ENCODE measurements at places on chromosomes 3 and 15.

GRCh38 chr3:10205451-10206165 lies 40.9 kb downstream of the IRAK2 start:
- DNase-seq, result no peak

GRCh38 chr3:179546814-179547241 lies 15.9 kb upstream of the ACTL6A start:
- no peak for DNase-seq

- no peak for DNase-seq
Observed at GRCh38 chr15:72375501-72375845, 341 bp downstream of the HEXA start.

- DNase-seq, result no peak
Observed at GRCh38 chr3:184786280-184786941, 25.6 kb upstream of the VPS8 start.

- no peak for DNase-seq
Observed at GRCh38 chr15:32877252-32878019, 159.6 kb downstream of the GREM1 start.

DNA sequence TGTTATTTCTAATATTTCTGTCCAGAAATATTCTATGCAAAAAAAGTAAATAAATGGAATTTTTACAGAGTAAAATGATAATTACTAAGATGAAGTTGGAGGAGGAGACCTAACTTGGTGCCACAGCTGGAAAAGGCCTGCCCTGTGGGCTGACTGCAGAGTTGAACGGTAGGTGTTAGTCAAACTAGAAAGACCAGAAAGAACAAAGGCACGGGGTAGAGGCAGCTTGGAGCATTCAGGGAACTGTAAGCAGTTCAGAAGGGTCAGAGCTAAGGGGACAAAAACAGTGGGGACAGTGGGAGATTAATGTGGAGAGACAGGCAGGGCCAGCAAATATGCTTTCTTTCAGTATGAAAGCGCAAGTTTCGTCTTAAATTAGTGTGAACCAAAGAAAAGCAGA lies 39.3 kb upstream of the PTPRG start:
- DNase-seq, result no peak

- DNase-seq, result no peak
Observed at GRCh38 chr3:156037356-156037755, 83.0 kb upstream of the KCNAB1 start.

- no peak for DNase-seq
Observed at GRCh38 chr3:109275702-109276293, 40.5 kb downstream of the DPPA2 start.

DNA sequence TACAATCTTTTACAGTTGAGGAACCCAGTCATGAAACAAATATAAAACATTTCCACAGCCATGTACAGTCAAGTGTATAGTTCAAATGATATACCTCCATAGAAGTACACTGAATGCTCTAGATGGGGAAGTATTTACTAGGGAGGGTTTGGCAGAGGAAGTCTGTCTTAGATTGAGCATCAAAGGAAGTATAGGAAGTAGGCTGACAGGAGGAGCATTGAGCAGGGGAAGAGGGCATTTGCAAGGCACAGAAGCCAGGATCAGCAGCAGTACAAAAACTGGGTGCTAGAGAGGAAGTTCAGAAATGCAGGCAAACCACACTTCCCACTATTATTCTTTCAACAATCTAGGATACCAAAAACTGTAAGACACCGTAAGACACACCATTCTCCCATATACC lies 122.6 kb downstream of the ANO10 start:
- DNase-seq, result no peak

GRCh38 chr3:1727242-1727641 lies 371.4 kb upstream of the CNTN4 start:
- DNase-seq, result no peak
